Mucosa of descending colon (tissue), 3 donors: ENCODE measurements at places on chromosomes 2 and 18. TPM values are rescaled to one million over a fixed set of nuclear protein-coding genes. Genes with fewer than 3 reads are reported as not detected.

The DCDC2C gene
- not detected for total RNA-seq

GRCh38 chr2:69985688-69986087, 24.3 kb upstream of the ASPRV1 start:
- no peak for DNase-seq

The COLEC11 gene
- 0.35 TPM for total RNA-seq

GRCh38 chr2:127032621-127033020, 74.3 kb downstream of the BIN1 start:
- no peak for DNase-seq

- DNase-seq, result peak; percentile 71
These were observed 983 bp downstream of the CXXC1 start for GRCh38 chr18:50286391-50287027.
